ENCODE measurements at places on chromosomes 7 and 10.

- no peak for DNase-seq
Measured at GRCh38 chr10:124197371-124198124, 104.2 kb upstream of the CHST15 start.

DNA sequence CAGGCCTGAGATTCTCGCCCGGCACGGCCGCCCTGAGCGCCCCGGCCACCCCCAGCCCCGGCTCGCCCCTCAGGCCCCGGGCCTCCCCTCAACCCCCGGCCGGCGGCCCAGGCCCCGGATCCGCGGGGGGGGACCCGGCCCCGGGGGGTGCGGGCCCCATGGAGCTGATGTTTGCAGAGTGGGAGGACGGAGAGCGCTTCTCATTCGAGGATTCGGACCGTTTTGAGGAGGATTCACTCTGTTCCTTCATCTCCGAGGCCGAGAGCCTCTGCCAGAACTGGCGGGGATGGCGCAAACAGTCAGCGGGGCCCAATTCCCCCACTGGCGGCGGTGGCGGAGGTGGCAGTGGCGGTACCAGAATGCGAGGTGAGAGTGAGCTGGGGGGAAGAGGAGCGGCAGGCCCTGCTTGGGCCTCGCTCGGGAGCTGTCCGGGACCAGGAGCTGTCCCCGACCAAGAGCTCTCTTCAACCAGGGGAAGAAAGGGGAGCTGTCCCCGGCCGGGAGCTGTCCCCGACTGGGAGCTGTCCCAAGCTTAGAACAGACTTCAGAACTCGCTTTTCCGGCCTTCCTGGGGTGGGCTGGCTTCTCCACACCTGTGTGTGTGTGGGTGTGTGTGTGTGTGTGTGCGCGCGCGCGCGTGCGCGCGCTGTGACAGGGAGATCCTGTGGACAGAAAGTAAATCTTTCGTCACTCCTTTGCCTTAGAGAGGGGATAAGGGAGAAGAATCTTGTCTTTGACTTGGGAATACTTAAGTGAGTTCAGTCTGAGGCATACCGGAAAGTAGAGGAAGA, 510 bp downstream of the ZSWIM8 start:
- DNase-seq, result no peak

DNA sequence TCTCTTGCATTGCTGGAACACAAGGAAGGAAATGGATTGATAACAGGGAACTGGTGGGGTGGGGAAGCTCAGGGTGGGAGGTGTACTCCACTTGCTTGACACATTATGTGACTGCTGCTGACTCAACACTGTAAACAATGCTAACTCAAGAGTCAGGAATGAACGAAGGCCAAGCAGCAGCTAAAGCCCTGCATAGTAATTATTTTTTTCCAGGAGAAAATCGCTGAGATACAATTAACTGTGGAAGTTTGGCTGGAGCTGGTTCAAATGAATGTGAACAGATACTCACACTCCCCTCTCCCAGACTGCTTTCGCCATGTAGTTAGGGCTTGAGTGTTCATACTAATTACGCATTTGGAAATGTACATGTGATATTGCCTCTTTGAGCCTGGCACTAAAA, 170.9 kb upstream of the AOAH start:
- DNase-seq, result no peak

DNA sequence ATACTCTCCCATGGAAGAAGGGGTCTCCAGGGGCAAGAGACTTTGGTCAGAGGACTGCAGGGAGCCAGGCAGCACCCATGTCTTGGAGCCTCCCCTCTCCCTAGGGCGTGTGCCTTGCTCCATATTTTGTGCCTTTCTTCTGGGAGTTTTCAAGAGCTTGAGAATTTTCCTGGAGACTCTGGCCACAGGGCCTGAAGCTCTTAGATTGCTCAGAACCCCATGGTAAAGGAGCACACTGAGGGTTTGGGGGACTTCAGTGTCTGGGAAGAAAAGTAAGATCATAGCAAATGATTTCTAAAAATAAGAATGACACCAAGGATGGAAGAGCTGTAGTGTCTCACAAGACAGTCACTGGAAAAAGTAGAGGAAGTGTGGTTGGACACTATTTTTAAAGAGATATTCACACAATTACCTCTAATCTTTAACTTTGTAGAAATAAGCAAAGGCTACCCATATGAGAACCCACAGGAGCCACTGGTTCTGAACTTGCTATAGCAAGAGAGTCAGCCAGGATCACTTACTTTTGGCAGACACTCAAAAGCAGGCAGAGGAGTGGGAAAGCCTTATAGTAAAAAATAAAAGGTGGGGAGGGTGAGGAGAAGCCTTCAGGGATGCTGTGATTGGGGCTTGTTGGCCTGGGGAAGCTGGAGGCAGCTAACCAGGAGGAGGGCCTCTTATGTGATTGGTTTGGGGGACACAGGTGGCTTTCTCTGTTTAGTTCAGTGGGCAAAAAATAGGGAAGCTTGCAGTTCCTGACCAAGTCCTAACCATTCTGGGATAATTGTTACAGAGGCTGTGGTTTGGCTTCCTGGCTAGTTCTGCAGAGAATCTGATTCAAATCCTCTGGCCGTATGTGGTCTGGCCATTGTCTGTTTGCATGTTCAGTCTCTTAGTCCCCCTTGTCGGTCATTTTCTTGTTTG, 5.1 kb upstream of the CSGALNACT2 start:
- DNase-seq, result no peak

GRCh38 chr10:130862626-130863025, 448.9 kb downstream of the TCERG1L start:
- DNase-seq, result no peak

DNA sequence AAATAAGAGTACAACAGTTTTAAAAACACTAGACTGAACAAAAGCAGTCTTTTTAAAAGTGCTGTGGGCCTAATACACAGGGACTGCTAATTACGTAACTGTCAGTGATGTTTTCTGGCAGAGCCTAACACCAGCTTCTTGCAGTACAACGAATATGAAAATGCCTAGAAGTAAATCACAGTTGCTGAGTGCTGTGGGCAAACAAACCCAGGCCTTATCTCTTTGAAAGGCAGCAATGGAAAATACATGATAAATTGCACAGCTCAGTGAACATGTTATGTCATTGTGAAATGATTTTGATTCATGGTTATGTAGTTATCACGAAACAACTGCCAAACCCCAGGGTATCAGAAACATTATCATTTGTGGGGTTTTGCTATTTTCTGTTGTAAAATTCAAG, 428.4 kb downstream of the GFRA1 start:
- no peak for DNase-seq

GRCh38 chr7:157707983-157708918, 371.4 kb downstream of the DNAJB6 start:
- no peak for DNase-seq

GRCh38 chr7:102991540-102992214, 78.9 kb downstream of the LRRC17 start:
- peak; percentile 14 for DNase-seq

GRCh38 chr10:7445474-7446185, 34.8 kb upstream of the SFMBT2 start:
- no peak for DNase-seq

DNA sequence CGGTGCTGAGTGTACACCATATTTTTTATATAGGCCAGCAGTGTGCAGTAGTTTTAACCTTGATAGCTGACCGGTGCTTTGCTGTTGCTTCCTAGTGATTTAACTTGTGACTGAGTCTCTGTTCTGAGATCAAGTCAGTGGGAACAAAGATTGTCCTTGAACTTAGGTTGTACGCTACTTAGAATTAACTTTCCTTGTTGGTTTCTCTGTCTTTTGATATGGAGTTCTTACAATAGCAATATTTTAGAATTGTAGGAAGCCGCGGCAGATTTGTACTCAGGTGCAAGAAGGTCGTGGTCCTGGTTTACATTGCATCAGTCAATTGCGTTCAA, 1.3 kb downstream of the DDX21 start:
- no peak for DNase-seq

DNA sequence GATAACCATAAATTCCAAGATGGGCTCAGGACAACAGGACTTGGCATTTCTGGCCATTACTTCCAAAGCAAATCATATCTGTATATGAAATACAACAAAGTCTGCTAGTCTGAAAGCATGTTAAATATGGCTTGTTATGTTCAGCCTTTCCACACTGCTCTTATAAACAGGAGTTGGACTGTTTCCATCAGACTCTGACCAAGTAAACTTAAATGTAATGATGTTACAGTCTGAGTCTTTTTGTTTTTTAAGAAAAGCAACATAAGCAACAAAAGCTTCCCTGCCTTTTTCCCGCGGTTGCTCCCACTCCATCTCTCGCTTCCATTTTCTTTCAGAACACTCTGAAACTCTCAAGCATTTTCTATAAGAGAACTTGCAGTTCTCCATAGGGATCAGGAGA, 8.1 kb upstream of the CDCA7L start:
- no peak for DNase-seq

DNA sequence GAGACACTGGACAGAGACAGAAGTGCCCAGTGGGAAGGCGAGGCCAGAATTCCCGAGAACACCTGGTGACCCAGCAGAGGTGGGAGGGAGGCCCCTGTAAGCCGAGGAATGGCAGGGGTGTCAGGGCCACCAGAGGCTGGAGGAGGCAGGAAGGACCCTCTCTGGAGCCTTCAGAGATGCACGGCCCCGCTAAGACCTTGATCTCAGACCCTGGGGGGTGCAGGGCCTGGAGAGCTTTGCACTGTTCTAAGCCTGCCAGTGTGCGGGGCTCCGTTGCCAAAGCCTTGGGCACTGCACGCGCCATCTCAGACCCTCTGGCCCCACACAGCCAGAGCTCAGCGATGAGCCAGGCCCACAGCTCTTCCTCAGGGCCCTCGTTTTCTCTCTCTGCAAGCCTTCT, 557.1 kb downstream of the PTPRN2 start:
- no peak for DNase-seq

GRCh38 chr10:13099144-13099665, 758 bp upstream of the OPTN start:
- peak; percentile 74 for DNase-seq

GRCh38 chr10:95755511-95756004, 405 bp upstream of the ENTPD1 start:
- DNase-seq, result no peak

DNA sequence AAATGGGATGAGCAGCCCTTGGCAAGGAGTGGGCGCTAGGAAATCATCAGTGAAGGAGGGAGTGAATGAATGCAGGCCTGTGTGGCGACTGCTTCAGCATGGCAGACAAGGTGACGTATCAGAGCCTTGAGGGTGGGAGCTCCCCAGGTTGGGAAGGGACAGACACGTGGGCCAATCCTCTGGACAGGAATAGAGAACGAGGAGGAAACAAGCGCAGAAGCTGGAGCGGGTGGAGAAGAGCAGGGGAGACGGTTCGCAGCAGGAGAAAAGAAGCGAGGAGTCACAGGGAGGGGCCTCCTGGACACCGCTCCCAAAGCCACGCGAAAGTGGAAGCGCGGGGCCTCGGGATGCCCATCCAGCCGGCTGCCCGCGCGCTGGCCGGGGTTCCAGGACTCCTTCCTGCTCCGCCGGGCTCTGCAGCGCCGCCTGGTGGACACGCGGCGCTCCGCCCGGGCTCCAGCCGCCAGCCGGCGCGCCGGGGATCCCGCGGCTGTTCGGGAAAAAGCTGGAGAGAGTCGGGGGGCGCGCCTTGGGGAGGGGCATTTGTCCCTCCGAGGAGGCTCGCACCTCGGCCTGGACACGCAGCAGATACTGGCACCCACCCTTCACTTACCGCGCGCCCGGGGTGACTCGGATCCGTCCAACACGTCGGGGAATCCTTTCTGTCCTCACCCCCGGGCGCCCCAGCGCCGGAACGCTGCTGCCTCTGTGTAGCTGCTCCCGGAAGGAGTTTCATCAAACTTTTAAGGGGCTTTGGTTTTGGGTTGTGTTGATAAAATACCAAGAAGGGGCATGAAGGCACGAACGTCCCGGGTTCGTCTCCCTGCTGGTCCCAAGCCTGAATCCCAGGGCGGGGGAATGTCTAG, 6.3 kb downstream of the ZNF503 start:
- no peak for DNase-seq

DNA sequence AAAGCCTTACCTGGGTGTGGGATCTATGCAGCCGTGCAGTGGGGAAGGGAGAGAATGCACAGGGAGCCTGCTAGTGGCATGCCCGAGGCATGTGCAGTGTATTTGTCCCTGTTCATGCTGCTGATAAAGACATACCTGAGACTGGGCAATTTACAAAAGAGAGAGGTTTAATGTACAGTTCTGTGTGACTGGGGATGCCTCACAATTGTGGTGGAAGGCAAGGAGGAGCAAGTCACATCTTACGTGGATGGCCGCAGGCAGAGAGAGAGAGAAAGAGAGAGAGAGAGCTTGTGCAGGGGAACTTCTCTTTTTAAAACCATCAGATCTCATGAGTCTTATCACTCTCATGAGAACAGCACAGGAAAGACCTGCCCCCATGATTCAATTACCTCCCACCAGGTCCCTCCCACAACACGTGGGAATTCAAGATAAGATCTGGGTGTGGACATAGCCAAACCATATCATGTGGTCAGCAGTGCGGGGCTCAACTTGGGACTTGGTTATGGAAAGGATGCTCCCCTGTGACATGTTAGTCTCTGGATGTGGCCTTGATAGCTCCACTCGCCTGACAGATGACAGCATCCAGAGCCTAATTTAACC, 128.9 kb downstream of the DOCK1 start:
- no peak for DNase-seq

DNA sequence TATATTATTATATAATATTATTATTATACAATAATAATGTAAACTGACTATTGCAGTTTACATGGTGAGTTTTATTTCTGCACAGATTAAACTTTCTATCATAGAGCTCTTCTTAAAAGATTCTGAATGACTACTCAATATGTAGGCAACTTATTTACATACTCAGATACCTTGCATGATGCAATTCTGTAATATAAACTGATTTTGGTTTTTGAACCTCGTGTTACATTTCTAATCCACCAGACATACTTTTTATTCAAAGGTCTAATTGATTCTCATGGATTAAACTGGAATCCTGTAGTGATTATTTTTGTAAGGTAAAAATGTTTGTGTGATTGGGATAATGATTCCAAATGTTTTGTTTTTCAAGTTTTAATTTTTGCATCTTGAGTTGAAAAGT, 19.9 kb downstream of the SLC26A4 start:
- DNase-seq, result no peak

DNA sequence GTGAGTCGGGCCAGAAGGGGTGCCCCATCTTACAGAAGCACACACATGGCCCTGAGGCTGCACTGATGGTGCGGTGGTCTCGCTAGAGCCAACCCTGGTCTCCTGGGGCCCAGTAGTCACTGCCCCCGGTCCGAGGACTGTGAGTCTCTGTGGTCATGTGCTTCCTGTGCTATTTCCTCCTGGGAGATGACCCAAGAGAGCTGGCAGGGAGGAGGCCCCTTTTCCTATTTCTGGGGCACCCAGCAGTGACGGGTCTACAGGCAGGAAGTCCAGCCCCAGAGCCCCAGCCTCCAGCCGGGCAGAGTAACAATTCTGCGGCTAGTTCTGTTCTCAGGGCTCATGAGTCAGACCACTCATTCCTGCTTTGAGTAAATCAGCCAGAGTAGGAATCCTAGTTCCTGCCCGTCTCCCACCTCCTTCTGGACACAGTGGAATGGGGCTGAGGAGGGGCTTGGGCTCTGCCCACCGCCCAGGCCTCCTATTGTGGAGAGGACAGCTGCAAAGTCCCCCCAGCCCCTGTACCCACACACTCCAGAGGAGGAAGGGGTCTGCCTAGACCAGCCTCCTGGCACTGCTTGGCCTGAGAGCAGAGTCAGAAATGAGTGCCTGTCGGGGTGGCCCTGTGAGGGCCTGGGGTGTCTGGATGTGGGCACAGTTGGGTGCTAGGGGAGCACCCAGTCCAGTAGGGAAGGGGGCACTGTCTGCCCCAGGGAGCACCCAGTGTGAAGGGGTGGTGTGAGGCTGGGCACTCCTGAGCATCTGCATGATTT, 80.5 kb upstream of the PPIF start:
- peak; percentile 67 for DNase-seq

Measured in T-helper 1 cell (primary cell).